Stimulated activated CD8-positive, alpha-beta memory T cell treated with anti-CD3 and anti-CD28 coated beads, Interleukin-15, amount 100 ng/mL, for 24 hours (primary cell): ENCODE measurements at places on chromosomes 11 and 22.

DNA sequence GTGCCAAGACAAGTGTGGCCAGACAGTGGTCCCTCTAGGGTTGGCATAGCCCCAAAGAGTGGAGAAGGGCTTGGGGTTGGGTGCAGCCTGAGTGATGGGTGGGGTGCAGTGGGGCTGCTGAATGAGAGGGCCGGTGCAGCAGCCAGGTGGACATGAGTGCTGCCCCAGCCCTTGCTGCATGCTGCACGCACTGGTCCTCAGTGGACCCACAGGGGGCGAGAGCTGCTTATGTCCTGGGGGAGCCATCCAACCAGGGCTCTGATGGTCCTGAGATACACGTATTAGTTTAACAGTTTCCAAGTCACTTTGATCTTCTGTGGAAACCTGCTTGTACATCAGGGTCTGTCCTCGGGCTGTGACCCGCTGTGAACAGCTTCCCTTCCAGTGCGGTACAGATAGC lies 23.9 kb upstream of the ACR start:
- DNase-seq: no peak

- no peak for DNase-seq
These were observed 6.4 kb upstream of the CCDC88B start for GRCh38 chr11:64333556-64333955.

GRCh38 chr11:16997624-16998023 lies 16.6 kb downstream of the PLEKHA7 start:
- no peak for DNase-seq

DNA sequence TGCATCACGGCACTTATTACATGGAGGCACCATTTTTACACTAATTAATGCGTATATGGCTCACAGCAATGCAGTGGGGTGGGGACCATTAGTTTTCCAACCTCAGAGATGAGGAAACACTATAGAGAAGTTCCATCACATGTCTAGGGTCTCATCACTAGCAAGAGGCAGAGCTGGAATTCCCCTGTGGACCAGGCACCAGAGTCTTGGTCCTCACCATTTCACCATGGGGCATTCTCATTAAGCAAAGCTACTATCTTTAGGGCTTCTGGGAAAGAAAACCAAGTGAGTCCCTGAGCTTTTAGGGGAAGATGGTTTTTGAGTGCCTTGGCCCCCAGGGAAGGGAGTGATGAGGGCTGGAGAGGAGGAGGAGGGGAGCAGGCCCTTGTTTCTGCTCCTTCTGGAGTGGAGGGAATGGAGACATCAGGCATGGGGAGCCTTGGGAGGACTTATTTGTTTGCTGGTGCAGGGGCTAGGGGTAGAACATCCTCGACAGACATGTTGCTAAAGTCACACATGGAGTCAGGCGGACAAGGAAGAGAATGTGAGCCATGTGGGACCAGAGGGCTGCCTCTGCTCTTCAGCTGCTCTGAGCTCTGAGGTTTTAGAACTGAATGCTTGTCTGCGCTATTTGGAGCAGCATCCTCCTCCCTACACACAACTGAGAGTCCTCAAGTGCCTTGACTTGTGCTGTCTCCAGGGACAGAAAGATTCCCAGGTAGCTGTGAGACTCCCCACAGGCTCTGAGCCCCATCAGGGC lies 40.3 kb upstream of the ZBED5 start:
- DNase-seq: no peak

DNA sequence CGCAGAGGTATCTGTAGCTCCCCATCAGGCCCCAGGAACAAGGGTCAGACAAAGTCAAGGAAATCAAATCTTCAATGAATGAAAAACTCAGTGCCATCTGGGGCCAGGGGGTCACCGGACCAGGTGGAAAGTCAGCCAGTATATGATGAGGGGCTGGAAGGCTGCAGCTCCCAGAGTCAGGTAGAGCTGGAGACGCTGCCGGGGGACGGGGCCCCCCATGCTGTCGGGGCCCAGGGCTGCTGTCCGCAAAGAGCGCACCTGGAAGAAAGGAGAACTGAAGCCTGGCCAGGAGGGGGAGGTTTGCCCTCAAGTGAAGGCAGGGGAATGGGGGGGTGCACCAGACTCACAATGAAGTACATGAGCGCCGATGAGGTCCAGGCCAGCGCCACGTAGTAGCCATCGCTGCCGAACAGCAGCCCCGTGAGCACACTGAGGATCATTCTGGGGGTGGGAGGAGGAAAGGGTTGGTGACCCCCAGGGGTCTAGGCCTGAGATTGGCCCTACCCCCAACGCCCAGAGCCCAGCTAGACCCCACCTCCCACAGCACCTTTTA lies 4.3 kb downstream of the YIF1A start:
- no peak for DNase-seq

GRCh38 chr11:110076371-110076965 lies 16.7 kb upstream of the ZC3H12C start:
- DNase-seq: no peak

DNA sequence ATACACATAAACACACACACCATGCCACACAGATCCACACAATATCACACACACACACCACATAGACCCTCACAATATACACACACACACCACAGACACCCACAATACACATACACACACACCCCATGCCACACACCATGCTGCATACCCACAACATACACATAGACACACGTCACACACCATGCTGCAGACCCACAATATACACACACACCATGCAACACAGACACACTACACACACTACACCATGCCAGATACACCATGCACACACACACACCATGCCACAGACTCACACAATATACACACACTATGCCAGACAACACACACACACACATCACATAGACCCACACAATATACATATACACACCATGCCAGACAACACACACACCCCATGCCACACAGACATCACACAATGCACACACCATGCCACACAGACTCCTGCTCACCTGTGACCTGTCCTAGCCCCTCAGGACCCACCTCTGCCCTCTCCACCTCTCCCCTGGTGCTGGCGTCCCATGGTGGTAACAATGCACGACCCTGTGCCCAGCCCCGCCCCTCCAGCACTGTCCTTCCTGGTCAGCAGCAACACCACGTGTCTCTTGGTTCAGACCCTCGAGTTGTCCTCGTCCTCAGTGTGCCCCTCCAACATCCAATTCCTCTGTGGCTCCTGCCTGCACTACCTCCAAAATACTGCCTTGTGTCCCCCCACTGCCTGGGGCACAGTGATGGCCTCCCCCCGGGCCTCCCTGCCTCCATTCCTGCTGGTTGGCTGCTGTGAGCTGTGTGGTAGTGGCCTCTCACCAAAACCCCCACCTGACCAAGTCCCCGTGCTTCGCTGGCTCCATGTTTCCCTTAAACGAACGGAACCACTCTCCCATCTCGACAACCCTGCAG lies 23.7 kb upstream of the RFPL3 start:
- no peak for DNase-seq

GRCh38 chr11:122186439-122187080 lies 70.5 kb upstream of the BLID start:
- DNase-seq: no peak

DNA sequence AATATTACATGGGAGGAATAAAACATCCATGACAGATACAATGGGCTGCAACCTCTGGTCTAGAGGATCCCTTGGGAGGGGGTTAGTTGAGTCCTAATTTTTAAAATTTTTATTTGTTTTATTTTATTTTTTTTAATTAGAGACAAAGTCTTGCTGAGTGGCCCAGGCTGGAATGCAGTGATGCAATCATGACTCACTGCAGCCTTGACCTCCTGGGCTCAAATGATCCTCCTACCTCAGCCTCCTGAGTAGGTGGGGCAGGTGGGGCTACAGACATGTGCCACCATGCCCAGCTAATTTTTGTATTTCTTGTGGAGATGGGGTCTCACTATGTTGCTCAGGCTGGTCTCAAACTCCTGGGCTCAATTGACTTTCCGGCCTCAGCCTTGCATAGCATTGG lies 43.1 kb downstream of the FDX1 start:
- no peak for DNase-seq

DNA sequence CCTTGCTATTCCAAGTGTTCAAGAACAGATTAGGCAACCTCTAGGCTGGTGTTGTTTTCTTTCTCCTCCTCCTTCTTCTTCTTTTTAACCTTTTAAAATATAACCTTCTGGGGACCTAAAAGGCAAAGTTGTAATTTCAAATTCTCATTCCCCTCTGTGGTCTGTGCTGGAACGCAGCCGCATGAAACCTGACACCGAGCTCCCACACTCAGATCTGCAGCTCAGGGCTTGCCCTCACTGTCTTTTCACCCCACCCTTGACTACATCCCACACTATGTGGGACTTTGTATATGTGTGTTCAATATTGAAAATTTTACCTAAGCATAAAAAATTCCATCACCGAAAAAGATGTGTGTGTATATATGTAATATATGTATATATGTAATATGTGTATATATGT lies 62.0 kb upstream of the ARHGAP42 start:
- no peak for DNase-seq

DNA sequence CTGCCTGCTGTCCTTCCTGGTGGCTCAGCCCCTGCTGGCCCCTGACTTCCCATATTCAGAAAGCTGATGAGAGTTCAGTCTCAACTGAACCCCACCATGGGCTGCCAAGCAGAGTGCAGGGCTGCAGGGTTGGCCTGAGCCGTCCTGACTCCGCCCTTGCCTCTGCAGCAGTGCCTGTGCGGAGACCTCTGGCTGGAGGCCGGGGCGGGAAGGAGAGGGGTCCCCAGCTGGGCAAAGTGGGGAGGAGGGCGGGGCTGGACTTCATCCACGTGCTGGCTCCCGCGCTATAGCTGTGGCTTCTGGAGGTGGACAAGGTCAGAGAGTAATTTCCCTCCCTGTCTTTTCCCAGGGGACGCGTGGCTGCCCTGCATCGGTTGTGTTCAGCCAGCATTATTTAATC lies 13.6 kb downstream of the GLB1L3 start:
- DNase-seq: no peak

DNA sequence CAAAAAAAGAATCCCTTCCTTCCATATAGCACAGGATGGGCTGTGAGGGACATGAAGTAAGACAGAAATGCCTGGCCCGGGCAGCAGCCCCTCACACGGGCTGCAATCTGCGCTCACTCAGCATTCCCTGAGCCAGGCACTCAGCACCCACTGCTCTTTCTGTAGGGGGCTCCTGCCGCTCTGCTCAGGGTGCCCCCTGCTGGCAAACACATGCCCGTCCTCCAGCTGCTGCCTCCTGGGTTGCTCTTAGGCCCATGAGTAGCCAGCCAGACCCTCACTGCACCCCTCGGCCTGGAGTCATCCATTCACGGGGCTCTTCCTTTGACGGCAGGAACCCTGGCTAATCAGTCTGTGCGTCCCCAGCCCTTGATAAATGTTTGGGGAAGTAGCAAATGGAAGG lies 6.9 kb downstream of the MCAT start:
- DNase-seq: no peak

GRCh38 chr22:50561401-50562358 lies 1.0 kb downstream of the SYCE3 start:
- no peak for DNase-seq

DNA sequence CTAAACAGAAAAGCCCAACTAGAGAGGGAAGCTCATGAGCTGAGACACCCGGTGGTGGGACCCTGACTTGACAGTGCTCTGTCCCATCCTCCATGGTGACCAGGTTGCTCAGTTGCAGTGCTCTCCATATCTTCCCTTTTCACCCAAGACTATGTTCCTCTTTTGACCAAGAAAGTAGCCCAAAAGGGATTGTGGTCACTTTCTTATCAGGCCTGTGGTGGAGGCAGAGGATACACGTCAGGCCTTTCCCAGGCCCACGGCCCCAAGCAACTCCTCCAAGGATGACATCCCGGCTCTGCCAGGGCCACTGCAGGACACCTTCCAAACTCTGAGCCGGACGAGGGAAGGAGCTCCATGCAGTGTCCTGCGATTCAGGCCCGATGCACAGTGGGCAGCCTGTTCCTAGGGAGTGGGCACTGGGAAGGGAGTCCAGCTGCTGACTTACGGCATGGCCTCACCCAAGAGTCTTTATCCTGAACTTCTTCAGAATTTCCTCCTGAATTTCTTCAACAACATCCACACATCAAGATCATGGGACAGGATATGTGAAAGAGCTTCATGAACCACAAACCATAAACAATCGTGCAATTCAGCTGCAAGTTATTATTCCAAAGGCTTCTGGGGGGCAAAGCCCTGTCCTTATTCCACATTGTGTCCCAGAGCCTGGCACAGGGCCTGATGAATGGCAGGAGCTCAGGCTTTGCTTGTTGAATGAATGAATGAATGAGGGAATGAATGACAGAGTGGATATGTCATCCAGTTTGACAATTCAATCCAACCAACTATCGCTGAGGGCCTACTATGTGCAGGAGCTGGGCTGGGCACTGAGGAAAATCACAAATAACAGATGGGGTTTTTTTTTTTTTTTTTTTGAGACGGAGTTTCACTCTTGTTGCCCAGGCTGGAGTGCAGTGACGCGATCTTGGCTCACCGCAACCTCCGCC lies 36.0 kb upstream of the MYH9 start:
- DNase-seq: no peak

GRCh38 chr11:44424841-44425240 lies 114.9 kb upstream of the ALX4 start:
- no peak for DNase-seq

DNA sequence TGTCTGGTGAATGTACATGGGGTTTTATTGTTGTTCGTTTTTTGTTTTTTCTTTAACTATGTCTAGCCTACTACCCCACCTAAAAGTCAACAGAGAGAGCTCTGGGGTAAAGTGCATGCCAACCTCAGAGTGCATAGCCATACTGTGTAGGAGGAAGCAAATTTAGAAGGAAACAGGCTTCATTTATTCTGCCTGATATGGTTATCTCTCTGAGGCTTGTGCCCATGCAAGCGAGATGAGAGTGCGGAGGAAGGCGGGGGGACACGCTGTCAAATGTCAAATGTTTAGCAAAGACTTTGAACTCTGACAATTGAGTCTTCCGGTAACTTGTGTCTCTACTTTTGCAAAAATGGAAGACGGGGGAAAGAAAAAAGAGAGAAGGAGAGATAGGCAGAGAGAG lies 295.5 kb downstream of the ETS1 start:
- DNase-seq: no peak

- no peak for DNase-seq
These were observed 23.6 kb upstream of the PDE2A start for GRCh38 chr11:72697814-72698213.

- DNase-seq: no peak
These were observed 147.4 kb upstream of the TEAD1 start for GRCh38 chr11:12526789-12527188.

DNA sequence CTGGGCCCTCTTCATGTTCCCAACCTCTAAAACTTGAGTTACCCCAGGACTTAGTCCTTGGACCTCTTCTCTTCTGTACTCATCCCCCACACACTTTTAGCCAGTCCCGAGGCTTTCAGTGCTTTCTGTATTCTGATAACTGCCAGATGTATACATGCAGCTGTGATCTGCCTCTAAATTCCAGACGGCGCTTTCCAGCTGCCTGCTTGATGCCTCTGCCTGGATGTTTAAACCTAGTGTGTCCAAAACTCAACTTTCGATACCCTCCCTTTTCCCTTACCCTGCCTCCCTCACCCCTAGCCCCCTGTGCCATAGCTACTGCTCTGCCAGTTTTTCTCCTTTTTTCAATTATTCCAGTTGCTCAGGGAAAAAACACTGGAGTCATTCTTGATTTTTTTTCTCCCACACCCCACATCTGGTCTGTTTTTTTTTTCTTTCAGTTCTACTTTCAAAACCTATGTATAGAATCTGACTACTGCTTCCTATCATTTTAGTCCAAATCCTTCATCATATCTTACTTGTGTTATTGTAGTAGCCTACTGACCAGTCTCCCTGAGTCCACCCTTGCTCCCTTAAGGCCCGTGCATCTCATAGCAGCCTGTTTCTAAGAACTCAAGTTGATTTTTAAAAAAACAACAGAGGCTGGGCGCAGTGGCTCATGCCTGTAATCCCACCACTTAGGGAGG lies 32.9 kb upstream of the TECTA start:
- no peak for DNase-seq
